Cardiac fibroblast (primary cell): ENCODE measurements at places on chromosomes 16 and 17.

- no peak for DNase-seq
Measured at GRCh38 chr16:81823111-81823510, 44.0 kb downstream of the PLCG2 start.

GRCh38 chr17:45780921-45781320 lies 3.2 kb upstream of the CRHR1 start:
- DNase-seq: no peak

GRCh38 chr16:3945751-3946603 lies 65.5 kb upstream of the CREBBP start:
- peak; percentile 99 for DNase-seq

DNA sequence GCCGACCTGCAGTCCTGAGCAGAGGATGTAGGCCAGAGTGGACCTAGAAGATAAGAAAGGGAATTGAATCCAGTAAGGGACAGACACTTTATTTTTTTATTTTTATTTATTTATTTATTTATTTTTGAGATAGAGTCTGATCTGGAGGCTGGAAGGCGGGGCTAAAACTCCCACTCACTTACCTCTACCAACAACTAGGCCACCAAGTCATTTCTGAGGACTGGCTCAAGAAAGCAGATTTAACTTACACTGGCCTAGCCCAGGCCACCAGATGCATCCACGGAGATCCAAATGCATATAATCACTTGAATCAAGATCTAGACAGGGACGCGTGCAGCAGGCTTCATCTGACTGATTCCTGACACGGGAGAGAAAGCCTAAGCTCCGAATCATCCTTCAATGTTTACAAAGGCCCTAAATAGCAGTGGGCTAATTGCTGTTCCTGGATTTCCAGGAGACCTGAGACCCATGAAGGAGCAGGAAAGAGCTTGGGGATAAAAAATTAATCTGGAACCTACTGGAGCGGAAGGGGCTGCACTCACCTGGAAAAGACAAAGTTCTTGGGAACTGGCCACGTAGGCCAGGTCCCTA lies 1.1 kb upstream of the ALOX12 start:
- DNase-seq: no peak

- no peak for DNase-seq
Measured at GRCh38 chr16:56263711-56264608, 72.7 kb downstream of the GNAO1 start.

DNA sequence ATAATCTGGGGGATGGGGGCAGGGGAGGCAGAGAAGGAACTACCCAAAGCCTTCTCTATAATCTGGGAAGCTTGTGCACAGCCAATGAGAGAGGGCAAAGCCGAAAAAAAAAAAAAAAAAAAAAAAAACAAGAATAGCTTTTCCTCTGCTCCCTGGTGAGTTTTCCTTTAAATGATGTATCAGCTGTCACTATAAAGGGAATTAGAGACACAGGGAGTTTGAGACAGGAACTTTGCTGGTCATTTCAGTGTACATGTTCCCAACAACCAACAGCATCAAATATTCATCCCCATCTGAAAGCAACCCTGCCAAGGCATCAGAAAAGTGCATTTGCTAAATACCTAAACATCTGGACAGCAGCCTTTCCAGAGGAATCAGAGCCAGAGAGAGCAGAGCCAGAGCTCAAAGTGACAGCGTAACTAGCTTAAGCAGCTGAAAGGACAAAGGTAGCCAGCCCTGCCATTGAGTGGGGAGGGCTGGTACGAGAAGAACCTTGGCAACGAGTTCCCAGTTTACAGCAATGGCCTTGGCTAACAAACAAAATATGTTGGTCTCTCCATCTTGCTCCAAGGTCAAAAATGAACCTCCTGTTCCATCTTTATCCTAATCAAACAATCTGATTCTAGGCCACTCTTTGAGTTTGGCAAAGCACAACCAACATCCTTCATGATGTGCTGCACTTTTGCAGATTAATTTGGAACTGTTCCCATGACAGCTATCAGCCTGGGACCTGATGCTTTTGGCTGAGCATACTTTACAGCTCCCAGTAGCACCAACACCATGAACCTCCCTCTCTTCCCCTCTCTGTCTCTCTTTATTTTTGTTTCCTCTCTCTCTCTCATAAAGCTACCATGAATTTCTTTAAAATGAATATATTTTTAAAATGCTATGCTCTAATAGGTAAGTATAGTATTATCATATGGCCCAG lies 143.7 kb upstream of the GNAO1 start:
- no peak for DNase-seq

DNA sequence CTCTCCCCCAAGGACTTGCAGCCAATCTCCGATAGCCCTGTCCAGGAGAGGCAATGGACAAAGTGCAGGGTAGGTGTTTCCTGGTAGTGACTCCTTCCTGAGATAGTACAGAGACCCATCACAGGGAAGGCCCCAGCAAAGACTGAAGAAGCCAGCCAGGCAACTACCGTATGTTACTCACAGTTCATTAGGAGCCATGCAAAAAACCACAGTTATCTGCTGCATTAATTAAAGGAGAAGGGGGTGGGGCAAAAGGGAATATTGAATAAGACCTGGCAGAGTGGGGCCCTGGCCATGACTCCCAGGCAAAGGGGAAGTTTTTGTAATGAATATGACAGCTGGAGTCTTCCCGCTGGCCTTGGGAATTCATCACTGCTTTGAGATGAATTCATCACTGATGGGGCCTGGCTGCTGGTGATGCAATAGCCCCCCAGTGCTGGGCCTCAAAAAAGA lies 2.5 kb upstream of the SLC13A2 start:
- no peak for DNase-seq

DNA sequence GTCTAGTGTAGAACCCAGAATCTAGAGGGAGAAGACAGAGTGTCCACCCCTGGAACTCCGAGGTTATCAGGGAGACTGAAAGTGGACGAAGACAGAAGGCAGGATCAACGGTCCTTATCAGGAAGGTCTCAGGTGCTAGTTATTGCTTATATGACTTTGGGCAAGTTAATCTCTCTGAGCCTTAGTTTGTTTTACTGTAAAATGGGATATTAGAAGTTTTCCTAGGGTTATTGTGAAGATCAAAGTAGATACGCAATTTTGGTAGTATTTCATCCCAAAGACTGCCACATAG lies 1.2 kb downstream of the RNF167 start:
- DNase-seq: no peak

- no peak for DNase-seq
Measured at GRCh38 chr17:46770439-46770817, 48.1 kb downstream of the WNT3 start.
